ENCODE measurements at places on chromosomes 6 and 20.

- H3K36me3 ChIP-seq = no peaks in the 10 kb centered on the region
- no peaks in the 10 kb centered on the region for H3K4me1 ChIP-seq
- no peak overlapping the region for H3K4me3 ChIP-seq
- H3K27ac ChIP-seq = no peak overlapping the region
Measured at GRCh38 chr6:129446272-129447197, 263.4 kb downstream of the ARHGAP18 start.

GRCh38 chr6:95593025-95593424, 15.7 kb downstream of the MANEA start:
- no peak for DNase-seq
- no peak overlapping the region for H3K4me3 ChIP-seq
- H3K27me3 ChIP-seq = no peaks in the 10 kb centered on the region
- H3K4me1 ChIP-seq = peaks cover 2% of the 10 kb centered on the region
- H3K36me3 ChIP-seq = peaks cover 6% of the 10 kb centered on the region

- no peaks in the 10 kb centered on the region for H3K36me3 ChIP-seq
- DNase-seq = no peak
- H3K27me3 ChIP-seq = peaks cover 3% of the 10 kb centered on the region
- no peak overlapping the region for H3K4me3 ChIP-seq
Measured at GRCh38 chr6:112877134-112878100, 530.3 kb downstream of the RFPL4B start.

GRCh38 chr6:135289816-135290215, 108.7 kb downstream of the MYB start:
- no peak for DNase-seq
- H3K4me1 ChIP-seq = no peaks in the 10 kb centered on the region
- H3K36me3 ChIP-seq = no peaks in the 10 kb centered on the region
- no peaks in the 10 kb centered on the region for H3K27me3 ChIP-seq
- no peak overlapping the region for H3K4me3 ChIP-seq

DNA sequence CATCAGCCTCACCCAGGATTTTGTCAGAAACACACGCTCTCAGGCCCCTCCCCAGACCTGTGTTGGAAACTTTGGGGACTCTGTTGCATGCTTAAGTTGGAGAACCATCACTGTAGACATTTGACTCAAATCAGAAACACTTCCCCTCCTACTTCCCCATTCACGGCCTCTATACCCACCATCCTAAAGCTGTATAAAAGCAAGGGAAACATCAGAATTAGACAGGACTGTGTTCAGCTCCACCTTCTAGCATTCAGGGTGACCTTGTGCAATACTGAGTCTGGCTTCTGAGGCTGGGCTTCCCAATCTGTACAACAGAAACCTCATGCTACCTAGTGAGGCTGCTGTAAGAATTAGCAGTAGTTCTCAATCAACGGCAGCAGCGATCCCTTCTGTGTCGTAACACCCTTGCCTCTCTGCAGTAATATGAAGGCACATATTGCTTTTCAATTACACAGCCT, 252.3 kb downstream of the LY86 start:
- H3K36me3 ChIP-seq = no peaks in the 10 kb centered on the region
- peaks cover 2% of the 10 kb centered on the region for H3K27me3 ChIP-seq
- H3K27ac ChIP-seq = no peak overlapping the region
- no peak for DNase-seq

GRCh38 chr6:137020776-137021175, 24.0 kb downstream of the IL20RA start:
- DNase-seq = no peak
- H3K4me3 ChIP-seq = no peak overlapping the region
- H3K27me3 ChIP-seq = peaks cover 1% of the 10 kb centered on the region
- no peak overlapping the region for H3K27ac ChIP-seq
- no peaks in the 10 kb centered on the region for H3K4me1 ChIP-seq
- H3K36me3 ChIP-seq = no peaks in the 10 kb centered on the region

- H3K27ac ChIP-seq = no peak overlapping the region
- no peak for DNase-seq
- peaks cover 8% of the 10 kb centered on the region for H3K27me3 ChIP-seq
- no peak overlapping the region for H3K4me3 ChIP-seq
- no peaks in the 10 kb centered on the region for H3K36me3 ChIP-seq
Measured at GRCh38 chr6:41630069-41630468, 8.2 kb upstream of the MDFI start.

DNA sequence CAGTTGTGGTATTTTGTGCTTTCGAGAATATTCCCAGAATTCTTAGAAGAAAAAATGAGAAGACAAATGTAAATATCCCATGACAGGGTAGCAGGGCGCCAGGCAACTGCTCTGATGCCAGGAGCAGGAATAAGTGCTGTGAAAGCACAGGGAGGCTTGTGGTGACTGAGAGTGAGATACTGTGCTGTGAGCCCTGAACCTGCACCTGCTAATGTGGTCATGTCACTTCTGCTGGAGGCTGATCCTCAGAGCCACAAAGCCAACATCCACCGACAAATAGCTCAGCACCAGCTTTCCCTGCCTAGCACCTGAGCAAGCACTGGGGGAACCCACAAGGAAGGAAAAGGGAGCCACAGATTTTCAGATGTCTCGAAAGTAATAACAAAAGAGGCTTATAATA, 368.6 kb upstream of the CDH4 start:
- no peak for DNase-seq
- no peak overlapping the region for H3K4me3 ChIP-seq
- H3K27ac ChIP-seq = no peak overlapping the region
- H3K36me3 ChIP-seq = no peaks in the 10 kb centered on the region
- H3K27me3 ChIP-seq = peaks cover 3% of the 10 kb centered on the region

GRCh38 chr6:16277101-16277981, 39.0 kb downstream of the GMPR start:
- DNase-seq = peak; percentile 48
- H3K4me3 ChIP-seq = no peak overlapping the region
- H3K4me1 ChIP-seq = peaks cover 9% of the 10 kb centered on the region
- peaks cover 5% of the 10 kb centered on the region for H3K27me3 ChIP-seq
- no peak overlapping the region for H3K27ac ChIP-seq

GRCh38 chr20:63553251-63553932, 567 bp upstream of the FNDC11 start:
- peaks cover 3% of the 10 kb centered on the region for H3K27me3 ChIP-seq
- DNase-seq = peak; percentile 91
- no peak overlapping the region for H3K27ac ChIP-seq
- no peak overlapping the region for H3K4me3 ChIP-seq

DNA sequence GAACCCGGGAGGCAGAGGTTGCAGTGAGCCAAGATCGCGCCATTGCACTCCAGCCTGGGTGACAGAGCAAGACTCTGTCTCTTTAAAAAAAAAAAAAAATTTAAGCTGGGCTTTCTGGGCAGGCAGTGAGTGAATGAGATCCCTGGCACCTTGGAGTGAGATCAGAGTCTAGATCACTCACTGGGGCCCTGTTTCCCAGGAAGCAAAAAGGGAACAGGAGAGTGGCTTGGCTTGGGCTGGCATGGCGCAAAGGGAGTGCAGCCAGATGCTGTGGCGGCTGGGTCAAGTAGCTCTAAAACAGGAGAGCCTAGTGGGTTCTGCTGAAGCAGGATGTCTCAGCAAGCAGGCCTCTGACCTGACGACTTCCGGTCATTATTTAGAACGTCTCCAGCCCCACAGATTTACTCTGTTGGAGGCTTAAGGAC, 10.4 kb downstream of the PLCG1 start:
- DNase-seq = no peak
- H3K36me3 ChIP-seq = peaks cover 12% of the 10 kb centered on the region
- H3K4me1 ChIP-seq = peaks cover 43% of the 10 kb centered on the region
- no peak overlapping the region for H3K4me3 ChIP-seq
- no peak overlapping the region for H3K27ac ChIP-seq

DNA sequence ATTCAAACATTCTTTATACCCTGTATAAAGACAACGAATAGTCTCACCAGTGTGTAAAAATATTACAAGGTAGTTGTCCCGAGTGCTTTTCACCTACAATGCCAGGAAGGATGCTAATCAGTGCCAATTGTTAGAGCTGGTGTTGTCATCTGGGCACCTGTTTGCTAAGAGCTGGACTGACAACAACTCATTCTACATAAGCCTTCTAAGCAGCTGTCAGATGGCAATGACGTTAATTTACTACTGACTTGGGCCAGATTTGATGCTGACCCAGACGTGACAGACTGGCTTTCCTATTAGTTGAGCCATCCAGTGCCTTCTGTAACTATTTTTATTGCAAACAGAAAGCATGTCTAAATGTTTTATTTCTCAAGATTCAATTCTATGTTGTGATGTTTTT, 355.2 kb downstream of the ADGRB3 start:
- H3K4me3 ChIP-seq = no peak overlapping the region
- H3K27me3 ChIP-seq = peaks cover 4% of the 10 kb centered on the region
- DNase-seq = no peak
- H3K36me3 ChIP-seq = no peaks in the 10 kb centered on the region
- H3K27ac ChIP-seq = no peak overlapping the region
- H3K4me1 ChIP-seq = no peaks in the 10 kb centered on the region

DNA sequence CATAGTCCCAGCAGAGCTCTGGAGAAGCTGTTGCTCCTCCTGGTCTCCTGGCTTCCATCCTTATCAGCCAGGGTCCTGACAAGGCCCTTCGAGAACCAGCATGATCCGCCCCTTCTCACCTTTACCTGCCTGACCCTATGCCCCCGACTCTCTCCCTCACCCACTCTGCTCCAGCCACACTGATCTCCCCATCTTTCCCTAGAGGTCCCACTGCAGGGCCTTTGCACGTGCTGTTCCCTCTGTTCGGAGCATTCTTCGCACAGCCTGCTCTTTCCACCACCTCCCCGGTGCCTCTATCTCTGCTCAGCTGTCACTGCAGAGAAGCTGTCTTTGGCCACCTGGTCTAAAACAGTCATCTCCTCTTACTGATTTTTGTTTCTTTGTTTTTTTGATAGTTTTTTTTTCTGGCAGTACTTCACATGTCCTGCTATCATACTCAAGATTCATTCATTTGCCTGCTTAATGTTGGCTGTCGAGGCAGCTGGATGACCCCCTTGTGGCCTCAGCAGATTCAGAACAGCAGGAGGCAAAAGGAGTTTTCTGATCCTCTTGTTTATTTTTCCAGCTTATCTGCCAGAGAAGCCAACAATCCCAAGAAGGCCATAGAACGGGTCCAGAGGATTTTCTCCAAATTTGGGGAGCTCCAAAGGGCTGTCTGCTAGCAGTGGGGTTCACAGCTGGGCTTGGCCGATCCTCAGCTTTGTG, 1.6 kb upstream of the PTGIS start:
- no peak for DNase-seq
- peaks cover 15% of the 10 kb centered on the region for H3K27me3 ChIP-seq
- no peaks in the 10 kb centered on the region for H3K36me3 ChIP-seq
- H3K4me3 ChIP-seq = peak overlapping the region; percentile 31

GRCh38 chr20:4722993-4723392, 1.3 kb downstream of the PRND start:
- no peaks in the 10 kb centered on the region for H3K4me1 ChIP-seq
- no peaks in the 10 kb centered on the region for H3K36me3 ChIP-seq
- H3K27me3 ChIP-seq = peaks cover 3% of the 10 kb centered on the region

- DNase-seq = no peak
- peaks cover 13% of the 10 kb centered on the region for H3K36me3 ChIP-seq
- no peak overlapping the region for H3K4me3 ChIP-seq
- no peak overlapping the region for H3K27ac ChIP-seq
- peaks cover 2% of the 10 kb centered on the region for H3K27me3 ChIP-seq
Measured at GRCh38 chr20:58523971-58524315, 8.7 kb upstream of the APCDD1L start.

GRCh38 chr6:73308712-73309534, 45.2 kb downstream of the DPPA5 start:
- no peak for DNase-seq
- no peaks in the 10 kb centered on the region for H3K36me3 ChIP-seq
- peak overlapping the region; percentile 99 for H3K4me3 ChIP-seq
- peaks cover 9% of the 10 kb centered on the region for H3K4me1 ChIP-seq
- H3K27me3 ChIP-seq = peaks cover 10% of the 10 kb centered on the region

Data from glutamatergic neuron (in vitro differentiated cells).